ENCODE measurements at places on chromosomes 1 and 21.

DNA sequence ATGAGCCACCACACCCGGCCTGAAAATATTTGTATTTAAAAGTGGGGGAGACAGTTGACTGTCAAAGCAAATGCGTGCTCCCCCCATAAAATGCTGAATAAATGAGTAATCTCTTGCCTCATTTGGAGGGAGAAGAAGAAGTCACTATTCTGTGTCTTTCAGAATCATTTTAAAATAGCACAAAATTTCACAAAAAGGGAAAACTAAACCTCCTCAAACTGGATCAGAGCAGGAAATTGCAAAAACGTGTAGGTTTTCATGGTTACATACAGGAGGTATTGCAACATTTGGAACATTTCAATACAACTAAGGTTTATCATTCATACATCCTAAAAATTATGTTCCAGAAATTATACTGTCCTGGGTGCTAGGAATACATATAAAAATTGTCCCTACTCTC lies 13.6 kb downstream of the MTF1 start:
- no peak for DNase-seq

DNA sequence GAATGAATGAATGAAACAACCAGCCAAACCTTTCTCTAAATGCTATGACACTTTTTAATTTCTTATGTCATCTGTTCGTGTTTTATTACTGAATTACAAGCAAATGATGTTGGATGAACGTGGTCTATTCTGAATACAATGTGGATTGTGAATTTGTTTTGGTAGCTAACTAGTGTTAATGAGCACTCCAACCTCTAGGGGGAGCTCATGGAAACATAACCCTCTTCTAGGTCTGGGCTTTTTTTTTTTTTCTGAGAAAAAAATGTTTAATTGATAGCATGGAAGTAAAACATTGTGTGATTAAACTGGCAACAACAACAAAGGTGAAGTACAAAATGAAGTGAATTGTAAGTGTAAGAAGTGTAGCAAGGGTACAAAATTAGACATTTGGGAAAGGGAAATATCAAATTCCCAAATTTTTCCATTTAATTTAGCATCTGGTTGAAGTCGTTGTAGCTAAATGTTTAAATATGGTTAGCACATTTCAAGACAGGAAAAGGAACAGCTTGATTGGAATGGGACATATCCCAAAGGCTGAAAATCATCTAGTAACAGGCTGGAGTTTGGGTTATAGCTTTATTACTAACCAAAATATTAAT lies 42.6 kb upstream of the PTGS2 start:
- DNase-seq: no peak

- DNase-seq: no peak
Observed at GRCh38 chr1:109091078-109091838, 694 bp downstream of the TMEM167B start.

DNA sequence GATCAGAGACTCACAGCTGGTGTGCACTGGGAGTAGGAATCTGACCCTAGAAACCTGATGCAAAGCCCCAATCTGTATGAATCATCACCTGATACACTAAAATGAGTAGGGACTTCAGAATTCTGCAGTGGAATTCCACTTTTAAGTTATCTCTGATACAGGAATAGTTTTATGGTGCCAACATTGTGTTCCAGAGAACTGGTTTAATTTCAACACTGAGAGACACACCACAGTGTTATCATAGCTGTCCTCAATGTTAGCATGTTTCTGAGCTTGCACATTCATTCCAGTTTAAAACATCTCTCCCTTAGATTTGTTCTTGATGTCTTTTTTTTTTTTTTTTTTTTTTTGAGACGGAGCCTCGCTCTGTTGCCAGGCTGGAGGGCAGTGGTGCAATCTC lies 7.1 kb downstream of the UTS2 start:
- no peak for DNase-seq

- DNase-seq: no peak
Observed at GRCh38 chr1:116690849-116691406, 23.4 kb upstream of the IGSF3 start.

DNA sequence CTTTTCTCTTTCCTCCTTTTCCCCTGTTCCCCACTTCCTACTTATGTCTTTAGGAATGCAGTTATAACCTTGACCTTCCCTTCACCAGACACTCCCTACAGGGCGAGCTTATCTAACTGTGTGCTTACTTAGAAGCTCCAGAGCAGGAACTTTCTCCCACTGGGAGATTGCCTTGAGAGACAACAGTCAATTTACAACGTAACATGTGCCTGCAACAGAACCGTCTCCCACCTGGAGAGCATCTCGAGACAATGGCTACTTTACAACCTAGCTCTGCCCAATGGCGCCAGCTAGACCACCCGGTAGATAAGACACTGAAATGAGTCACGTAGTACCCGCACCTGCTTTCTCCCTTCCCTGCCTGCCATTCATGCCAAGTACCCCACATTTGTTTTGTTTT lies 16.7 kb downstream of the HMGN1 start:
- no peak for DNase-seq

DNA sequence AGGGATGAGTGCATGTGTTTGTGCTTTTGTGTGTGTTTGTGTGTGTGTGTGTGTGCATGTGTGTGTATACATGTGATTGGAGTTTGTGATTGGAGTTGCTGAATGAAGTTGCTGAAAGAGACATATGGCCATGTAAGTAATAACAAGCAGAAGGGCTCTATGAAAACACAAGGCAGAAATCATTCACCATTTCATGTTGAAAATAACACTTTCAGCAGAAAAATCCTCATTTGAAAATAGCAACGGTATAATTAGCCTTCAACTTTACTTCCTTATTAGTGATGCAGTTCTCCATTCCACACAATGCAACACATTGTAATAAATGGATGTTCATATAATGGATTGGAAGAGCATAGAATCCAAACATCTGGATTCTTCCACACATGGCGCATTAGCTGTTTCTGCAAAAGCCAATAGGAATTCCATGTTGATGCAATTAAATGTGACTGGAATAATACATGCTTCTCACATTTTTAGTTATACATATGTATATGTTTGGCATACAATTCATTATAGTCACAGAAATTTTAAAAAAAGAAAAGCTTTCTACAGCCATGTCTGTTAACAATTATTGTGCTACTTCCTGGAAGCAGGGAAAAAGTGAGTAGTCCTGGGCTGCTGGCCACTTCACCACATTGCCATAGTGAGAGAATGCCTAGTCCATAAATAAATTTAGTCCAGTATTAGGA lies 538.0 kb downstream of the LTN1 start:
- no peak for DNase-seq

DNA sequence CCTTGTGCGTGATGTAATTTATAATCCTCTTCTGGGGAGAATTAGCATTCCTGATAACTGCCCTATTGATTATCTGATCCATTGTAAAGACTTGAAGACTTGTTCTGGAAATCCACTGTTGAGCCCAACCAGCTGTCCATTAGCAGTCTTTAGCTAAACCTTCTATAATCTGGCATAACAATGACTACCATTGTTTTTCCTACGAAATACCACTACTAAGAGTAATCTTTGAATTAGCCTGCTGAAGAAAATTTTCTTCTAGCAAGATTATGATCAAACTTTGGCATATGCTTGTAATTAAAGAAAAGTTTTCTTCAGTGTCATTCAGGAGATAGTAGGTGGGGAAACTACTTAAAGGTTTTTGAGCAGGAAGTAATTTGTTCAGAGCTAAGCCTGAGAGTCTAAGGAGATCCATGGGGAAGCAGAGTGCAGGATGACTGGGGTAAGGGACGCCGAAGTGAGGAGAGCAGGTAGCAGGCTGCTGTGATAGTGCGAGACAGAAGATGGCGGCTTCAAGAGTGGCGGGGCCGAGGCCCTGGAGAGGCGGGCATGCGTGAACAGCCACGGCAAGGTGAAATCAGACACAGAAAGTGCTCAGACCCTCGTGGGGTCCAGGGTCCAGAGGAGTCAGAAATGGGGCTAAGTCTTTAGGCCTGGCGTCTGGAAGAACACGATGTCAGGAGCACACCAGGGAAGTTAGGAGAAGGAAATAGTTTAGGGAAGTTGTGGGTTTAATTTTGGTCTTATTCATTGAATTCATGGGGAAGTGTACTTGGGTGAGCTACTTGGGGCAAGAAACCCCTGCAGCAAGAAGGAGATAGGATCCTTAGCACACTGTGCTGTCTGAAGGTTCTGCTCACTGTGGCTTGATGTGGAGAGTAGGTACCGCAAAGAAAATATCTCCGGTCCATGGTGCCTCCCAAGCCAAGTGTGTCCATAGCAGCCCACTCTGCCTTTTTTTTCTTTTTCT lies 112.6 kb upstream of the ADAR start:
- no peak for DNase-seq

DNA sequence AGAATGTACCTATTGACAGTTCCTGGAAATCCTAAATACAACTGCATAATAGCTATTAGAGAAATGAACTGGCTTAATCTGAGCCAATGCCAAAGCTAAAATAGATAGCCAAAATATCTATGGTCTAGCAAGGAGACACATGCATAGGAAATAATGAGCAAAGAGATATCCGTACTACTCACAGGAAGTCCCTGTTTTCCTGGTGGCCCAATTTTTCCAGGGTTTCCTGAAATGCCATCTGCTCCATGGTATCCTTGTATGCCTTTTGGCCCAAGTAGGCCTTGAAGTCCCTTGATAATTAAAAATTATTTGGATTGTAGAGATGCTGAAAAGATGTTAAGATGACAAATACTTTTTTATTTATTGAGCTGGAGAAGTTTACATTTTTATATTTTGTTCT lies 108.4 kb upstream of the ZNHIT6 start:
- no peak for DNase-seq

DNA sequence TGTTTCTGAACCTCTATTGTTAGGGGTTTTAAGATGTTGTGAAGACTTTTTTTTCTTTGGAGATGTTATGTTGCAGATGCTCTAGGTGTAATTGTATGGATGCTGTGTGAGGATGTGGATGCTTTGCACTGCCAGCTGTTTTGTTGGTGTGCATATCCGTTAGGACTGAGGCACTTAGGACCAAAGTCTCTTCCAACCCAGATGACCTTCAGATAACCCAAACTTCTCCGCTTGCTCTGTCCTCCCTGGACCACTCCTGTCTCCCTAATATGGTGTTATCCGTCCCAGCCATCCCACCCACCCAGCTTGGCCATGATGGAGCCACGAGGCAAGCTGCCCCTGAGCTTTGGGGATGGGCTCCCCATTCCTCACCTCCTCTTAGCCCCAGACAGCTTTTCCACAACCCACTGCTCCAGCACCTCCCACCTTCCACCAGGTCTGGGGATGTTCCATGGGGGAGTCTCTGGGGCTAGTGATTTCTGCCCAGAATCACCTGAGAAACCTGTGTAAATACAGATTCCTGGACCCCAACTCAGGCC lies 5.1 kb upstream of the LEFTY2 start:
- DNase-seq: no peak

- no peak for DNase-seq
Observed at GRCh38 chr1:66599346-66599745, 65.4 kb downstream of the SGIP1 start.

DNA sequence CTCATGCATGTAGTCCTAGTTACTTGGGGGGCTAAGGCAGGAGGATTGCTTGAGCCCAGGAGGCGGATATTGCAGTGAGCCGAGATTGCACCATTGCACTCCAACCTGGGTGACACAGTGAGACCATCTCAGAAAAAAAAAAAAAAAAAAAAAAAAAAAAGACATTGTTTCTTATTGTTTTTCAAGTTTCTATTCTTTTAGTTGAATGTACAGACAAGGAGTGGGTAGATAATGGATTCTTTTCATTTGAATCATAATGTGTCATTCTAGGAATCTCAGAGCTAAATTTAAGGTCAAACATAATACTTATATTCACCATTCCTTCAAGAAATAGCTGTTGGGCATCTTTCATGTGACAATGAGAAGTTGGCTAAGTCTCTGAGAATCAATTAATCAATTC lies 157.0 kb upstream of the C21orf91 start:
- no peak for DNase-seq

DNA sequence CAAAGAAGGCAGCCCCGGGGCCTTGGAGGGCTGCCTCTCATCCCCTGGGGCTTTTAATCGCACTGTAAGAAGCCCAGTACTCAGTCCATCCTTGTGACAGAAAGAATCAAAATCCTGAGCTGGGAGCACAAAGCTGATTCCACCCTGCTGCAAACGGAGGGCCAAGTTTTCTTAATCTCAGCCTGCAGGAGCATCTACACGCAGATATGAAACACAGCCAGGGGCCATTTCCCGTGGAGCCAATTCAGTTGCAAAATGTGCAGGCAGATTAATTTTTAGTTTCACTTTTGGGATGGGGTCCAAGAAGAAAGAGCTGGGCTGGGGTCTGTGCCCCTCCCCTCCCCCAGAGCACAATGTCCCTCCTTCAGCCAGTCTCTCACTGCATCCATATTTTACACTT lies 4.4 kb downstream of the LYPD8 start:
- DNase-seq: no peak

- no peak for DNase-seq
Observed at GRCh38 chr21:46626975-46627501, 8.4 kb upstream of the PRMT2 start.

GRCh38 chr1:55313903-55314302 lies 98.7 kb upstream of the USP24 start:
- no peak for DNase-seq

DNA sequence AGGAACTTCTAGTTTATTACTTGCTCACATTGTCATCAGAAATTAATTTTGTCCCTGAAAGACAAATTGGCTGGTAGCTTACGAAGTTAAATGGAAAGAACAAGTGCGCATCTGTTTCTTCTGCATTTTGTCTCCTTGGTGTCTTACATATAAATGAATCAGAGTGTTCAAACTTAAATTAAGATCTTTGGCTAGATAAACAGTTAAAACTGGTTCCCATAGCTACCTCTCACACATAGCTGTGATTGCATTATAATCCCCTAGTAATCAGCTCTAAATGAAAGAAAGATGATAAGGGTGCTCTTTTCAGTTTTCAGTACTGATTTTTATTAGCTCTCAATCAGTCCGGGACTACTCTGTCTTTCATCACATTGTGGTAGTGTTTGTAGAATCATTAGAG lies 124.2 kb upstream of the LMO4 start:
- DNase-seq: no peak

DNA sequence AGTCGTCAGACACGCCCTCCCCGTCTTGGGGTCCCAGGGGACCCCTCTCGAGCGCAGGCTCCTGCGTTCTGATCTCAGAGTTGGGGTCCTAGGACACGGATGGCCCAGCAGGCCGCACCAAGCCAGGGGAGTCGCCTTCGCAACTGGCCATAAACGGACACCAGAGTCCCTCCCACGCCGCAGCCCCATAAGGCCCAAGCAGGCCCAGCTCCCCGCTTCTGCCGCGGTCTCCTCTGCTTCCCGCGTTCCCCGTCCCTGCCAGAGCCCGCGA lies 633 bp downstream of the DMRTA2 start:
- DNase-seq: no peak

DNA sequence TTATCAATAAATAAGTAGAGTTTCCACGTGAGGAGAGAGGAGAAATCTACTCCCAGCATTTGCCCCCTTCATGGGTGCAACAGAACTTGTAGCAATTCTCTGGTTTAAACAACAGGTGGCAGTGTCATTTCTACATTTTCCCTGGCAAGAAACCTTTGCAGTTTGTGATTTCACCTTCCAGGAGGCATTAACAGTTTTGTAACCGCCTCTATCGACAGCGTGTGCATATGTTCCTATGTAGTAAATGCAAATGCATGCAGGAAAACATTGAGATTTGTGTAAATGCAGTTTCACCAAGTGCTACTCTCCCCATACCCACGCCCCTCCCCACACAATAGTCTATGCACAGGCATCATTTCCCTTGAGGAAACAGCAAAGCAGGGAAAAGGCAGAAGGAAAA lies 494.7 kb downstream of the SMYD3 start:
- DNase-seq: no peak

GRCh38 chr1:7596126-7596965 lies 174.8 kb upstream of the VAMP3 start:
- DNase-seq: no peak

GRCh38 chr1:181726320-181727012 lies 243.1 kb downstream of the CACNA1E start:
- DNase-seq: no peak

Measured in activated CD4-positive, CD25-positive, alpha-beta regulatory T cell (primary cell).